ENCODE measurements at places on chromosomes 16 and 17. TPM values are rescaled to one million over a fixed set of nuclear protein-coding genes. Genes with fewer than 3 reads are reported as not detected.

Gene SLC22A31
- total RNA-seq: not detected

Gene PPP1R27
- total RNA-seq: not detected

Gene PPM1E
- 0.16 TPM for total RNA-seq

Gene TMEM92
- total RNA-seq: not detected

Gene IL34
- total RNA-seq: not detected

Gene ABCC12
- total RNA-seq: not detected

Gene EMC6
- 14.5 TPM for total RNA-seq

Gene TNFRSF13B
- not detected for total RNA-seq

Gene RHBDF1
- total RNA-seq: 72.7 TPM

Gene SUZ12
- total RNA-seq: 20.2 TPM

Gene SLFN14
- total RNA-seq: not detected

Gene TBC1D3H
- not detected for total RNA-seq

Gene PLA2G10
- total RNA-seq: not detected

Gene CCL4
- total RNA-seq: 3.1 TPM

Gene CASKIN1
- total RNA-seq: not detected

Gene FAM20A
- 13.6 TPM for total RNA-seq
